ENCODE measurements at places on chromosomes 1 and 21.

- DNase-seq = no peak
These were observed 213.7 kb upstream of the HOOK1 start for GRCh38 chr1:59601041-59601441.

DNA sequence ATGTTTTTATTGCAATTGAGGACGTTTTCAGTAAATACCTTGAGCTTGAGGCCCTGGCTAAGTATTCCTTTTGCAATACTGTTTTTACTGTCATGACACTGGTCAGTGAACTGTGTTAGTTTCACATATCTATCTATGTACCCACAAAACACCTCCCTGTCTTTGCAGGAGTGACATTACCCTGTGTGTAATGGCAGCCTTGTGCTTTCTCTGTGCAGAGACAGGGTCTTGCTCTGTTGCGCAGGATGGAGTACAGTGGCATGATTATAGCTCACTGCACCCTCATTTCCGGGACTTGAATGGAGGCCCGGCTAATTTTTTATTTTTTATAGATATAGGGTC is 8.9 kb downstream of the YBX1 start:
- DNase-seq = no peak

DNA sequence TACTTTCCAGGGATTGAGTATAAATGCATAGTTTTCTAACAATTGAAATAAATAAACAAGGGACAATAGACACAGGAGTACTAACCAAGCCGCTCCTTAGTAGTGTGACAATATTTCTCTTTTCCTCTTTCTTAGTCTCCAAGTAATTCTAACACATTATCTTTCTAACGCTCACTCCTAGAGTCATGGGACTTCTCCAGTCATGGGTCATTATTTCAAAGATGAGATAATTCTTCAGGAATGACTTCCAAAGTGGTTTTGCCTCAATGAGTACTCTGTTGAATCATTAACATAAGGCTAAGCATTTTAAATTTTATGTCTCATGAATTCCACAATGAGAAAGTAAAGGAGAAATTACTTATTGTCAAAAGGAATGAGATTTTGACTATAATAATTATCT is 605.8 kb upstream of the ADAMTS5 start:
- DNase-seq = no peak

- DNase-seq = no peak
These were observed 21.2 kb downstream of the NECAP2 start for GRCh38 chr1:16461681-16462080.

DNA sequence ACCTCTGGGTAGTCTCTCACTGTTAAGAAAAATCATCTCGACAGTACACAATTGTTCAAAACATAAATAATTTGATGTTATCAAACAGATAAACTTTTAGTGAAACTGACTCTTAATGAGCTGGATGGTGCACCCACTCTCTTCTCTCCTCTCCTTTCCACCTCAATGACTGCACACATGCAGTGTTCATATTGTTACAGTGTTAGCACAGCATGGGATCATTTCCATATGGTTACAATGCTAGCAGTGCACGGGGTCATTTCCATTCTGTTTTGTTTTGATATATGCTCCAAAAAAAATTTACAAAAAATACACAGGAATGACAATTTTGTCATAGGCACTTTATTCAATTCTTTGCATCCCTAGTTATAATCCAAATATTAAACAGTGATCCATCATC is 26.4 kb upstream of the RNF187 start:
- no peak for DNase-seq

DNA sequence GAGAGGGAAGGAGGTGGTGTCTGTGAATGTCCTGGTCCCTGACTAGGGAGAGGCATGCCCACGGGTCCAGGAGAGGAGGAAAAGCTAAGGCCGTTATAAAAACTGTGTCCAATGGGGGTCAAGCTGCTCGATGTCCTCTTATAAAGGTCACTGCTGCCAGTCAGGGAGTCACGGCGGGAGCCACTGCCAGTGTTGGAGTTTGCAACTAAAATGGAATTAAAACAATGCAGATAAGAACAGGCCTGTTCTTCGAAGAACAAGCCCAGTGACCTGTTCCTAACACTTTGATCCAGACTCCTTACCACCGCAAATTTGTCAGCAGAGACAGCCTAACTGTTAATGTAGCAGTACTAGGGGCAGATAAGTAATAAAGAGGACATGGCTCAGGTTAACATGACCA is 56.1 kb upstream of the SDC3 start:
- no peak for DNase-seq

GRCh38 chr1:29687166-29687565 is 450.8 kb downstream of the PTPRU start:
- DNase-seq = no peak

DNA sequence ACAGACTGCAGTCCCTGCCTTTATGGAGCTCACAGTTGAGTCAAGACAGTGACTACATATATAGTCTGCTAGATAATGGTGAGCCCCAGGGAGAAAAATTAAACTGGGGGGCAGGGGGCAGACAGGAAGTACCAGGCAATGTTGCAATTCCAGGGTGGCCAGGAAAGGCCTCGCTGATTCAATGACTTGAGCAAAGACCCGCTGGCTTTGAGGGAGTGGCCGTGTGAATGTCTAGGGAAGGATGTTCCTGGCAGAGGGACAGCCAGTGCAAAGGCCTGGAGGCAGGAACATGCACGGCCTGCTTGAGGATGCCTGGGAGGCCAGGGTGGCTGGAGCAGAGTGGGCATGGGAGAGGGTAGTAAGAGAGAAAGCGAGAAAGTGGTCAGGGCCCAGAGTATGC is 23.0 kb upstream of the EPHA8 start:
- no peak for DNase-seq

- no peak for DNase-seq
These were observed 154.5 kb upstream of the C1orf87 start for GRCh38 chr1:60228041-60228491.

- no peak for DNase-seq
These were observed 49.6 kb downstream of the LRRC71 start for GRCh38 chr1:156970017-156970416.

DNA sequence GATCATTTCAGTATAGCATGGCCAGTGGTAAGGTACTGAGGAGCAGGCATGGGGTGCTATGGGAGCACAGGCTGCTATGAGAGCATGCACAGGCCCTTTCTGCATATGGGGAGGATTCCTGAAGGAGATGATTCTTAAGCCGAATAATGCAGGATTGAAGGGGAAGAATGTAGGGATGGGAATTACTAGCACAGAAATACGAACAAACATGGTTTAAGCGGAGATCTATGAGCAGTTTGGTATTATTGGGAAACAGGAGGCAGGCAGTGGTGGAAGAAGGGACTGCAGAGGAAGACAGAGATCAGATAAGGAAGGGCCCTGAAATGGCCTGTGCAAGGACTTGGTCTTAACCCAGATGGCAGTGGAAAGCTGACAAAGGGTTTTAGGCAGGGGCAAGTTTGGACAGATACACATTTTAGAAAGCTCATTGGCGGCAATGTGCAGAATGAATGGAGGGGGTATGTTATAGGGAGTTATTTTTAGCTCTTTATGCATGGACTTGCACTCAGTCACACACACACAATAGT is 1.7 kb downstream of the OSCP1 start:
- no peak for DNase-seq

- no peak for DNase-seq
These were observed 7.0 kb downstream of the EPB41 start for GRCh38 chr1:28921286-28921869.

DNA sequence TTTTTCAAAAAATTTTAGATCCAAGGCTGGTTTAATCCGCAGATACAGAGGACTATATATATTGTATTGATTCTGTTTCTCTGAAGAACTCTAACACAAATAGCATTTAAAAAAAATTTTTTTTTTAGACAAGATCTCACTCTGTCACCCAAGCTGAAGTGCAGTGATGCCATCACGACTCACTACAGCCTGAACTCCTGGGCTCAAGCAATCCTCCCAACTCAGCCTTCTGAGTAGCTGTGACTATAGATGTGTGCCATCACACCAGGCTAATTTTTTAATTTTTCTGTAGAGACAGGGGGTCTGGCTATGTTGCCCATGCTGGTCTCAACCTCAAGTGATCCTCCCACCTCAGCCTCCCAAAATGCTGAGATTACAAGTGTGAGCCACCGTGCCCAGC is 3.0 kb downstream of the ANKRD45 start:
- DNase-seq = no peak

- DNase-seq = peak; percentile 86
These were observed 23.9 kb downstream of the GPR161 start for GRCh38 chr1:168112673-168113305.

- DNase-seq = no peak
These were observed 3.3 kb downstream of the ENSA start for GRCh38 chr1:150626150-150626549.

DNA sequence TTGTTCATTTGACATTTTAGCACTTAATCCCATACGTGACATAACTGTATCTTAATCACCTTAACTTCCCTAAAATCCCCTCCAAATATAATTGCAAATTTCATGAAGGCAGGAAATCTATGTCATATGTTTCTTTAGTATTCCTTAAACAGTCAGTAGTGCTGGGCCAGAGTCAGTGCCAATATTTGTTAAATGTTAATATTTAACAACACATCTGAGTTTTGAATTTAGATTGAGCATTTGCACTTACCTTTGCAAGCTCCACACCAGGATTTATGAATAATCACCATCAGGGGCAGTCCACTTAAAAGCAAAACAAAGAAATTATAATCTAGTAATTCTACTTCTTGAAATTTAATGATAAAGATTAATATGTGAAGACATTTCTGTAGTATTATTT is 5.3 kb downstream of the KTI12 start:
- DNase-seq = no peak

- DNase-seq = peak; percentile 7
These were observed 13.7 kb downstream of the CD34 start for GRCh38 chr1:207897188-207897587.

DNA sequence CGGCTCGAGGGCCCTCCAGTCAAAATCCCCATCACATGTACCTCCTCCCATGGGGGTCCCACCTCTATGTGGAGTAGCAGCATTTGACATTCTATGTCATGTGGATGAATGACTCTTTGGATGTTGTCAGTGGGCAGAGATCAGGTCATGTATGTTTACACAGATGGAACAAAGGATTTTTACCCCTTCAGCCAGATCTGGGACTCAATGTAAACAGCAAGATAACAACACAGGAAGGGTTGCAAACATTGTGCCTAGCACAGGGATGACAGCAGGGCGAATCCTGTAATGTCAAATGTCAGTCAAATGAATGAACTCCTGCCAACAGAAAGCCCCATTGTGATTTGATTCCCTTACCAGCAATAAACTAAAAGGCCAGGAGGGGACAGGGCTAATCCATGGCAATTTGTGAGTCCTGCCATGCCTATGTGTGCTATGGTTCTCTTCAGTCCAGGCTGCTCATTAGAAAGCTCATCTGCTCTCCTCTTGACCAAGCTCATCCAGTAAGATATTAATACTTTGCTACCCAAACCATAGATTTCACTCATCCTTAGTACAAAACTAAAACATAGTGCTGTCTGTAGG is 60.3 kb downstream of the PGBD5 start:
- DNase-seq = no peak

GRCh38 chr1:39977202-39977601 is 22.3 kb downstream of the MFSD2A start:
- no peak for DNase-seq

DNA sequence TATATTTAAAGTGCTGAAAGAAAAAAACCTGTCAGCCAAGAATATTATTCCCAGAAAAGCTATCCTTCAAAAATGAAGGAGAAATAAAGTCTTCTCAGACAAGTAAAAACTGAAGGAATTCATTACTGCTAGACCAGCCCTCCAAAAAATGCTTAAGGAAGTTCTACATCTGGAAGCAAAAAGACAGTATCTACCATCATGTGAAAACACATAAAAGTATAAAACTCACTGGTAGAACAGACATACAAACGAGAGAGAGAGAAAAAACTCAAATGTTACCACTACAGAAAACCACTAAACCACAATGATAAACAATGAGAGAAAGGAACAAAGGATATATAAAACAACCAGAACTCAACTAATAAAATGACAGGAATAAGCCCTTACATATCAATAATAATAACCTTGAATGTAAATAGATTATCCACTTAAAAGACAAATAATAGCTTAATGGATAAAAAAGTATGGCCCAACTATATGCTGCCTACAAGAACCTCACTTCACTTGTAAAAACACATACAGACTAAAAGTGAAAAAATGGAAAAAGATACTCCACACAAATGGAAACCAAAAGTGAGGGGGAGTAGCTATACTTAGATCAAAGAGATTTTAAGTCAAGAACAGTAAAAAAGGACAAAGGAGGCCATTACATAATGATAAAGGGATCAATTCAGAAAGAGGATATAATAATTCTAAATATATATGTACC is 22.0 kb downstream of the NSL1 start:
- DNase-seq = no peak

GRCh38 chr21:44927587-44928461 is 7.1 kb upstream of the ITGB2 start:
- DNase-seq = no peak

DNA sequence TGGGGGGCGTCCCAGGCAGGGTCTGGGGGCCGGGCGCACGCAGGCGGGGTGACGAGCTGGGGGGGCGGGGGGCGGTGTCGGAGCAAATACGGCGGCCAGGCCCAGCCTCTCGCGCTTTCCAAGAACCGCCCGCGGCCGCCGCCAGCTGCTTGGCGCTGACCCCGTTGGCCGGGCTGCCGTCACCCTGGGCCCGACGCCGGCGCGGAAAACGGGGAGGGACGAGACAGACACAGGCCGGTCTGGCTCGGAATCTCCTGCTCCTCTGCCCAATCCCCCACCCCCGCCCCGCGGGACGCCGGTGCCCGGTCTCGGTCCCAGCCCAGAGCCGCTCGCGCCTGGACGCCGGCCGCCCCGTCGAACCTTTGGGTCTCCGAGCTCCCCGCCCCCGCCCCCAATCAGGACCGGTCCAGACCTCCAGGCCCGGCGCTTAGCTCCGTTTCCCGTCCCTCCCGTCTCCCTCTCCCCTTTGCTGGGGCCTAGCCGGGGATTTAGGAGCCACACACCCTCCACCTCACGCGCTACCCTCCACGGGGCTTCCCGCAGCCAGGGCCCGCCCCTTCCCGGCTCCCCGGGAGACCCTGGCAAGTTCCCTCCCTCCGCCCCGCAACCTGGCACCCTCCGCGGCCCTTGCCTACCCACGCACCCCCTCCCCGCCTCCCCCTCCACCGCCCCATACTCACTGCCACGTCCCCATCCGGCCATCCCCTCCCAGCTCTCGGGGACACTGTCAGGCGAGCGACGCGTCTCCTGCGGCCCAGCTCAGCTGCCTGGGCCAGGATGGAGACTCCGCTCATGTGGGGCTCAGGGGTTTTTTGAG is 800 bp upstream of the MMP23B start:
- no peak for DNase-seq

DNA sequence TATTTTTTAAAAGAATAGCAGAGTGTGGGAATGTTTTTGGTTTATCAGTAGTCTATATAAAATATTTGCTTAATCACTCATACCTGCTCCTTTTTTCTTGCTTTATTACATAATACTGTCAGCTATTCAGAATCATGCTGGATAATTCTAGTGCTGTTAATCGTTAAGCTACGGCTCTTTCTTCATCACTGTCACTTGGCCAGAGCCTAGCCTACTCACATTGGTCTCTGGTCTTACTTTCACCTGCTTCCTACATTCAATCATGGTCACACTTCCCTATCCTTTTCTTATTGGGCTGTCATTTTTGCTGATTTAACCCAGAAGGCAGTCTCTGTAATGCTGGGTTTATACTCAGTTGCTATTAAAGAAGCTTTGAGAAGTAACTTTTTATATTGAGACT is 2.5 kb downstream of the KLHL20 start:
- DNase-seq = no peak

GRCh38 chr1:92951141-92951582 is 10.1 kb downstream of the DIPK1A start:
- DNase-seq = no peak
